ENCODE measurements at places on chromosomes 16 and 17.

DNA sequence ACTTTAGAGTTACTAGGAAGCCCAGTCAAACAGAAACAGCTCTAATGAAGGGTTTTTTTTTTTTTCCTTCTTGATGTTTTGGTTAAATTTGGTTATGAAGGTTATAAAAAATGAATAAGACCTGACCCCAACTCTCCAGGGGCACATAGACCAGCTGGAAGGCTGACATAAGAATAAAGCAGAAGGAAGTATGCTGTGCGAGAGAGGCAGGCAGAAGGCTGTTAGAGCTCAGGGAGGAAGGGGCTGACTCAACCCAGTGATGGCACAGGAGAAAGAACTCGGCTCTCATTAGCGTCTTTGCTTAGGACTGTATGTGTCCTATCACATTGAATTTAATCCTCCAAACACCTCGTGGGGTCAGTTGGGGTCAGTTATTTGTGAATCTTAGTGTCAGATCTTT, 474.6 kb downstream of the PMP22 start:
- DNase-seq: no peak

DNA sequence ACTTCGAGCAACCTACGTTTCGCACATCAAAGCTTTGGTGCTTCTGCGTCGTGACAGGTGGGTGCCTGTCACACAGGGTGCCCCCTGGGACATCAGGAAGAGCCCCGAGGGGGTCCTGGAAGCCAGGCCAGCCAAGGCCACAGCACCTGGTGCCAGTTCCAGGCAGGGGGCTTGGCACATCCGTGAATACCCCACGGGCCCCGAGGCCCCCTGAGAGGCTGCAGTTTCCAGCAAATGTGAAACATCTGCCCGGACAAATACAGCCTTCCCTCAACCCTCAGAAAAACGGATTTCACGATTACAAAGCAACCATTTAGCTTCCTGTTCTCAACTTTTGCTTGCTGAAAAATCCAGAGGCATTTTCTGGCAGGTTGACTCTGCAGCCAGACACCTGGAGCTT, 109.3 kb upstream of the METRNL start:
- no peak for DNase-seq

DNA sequence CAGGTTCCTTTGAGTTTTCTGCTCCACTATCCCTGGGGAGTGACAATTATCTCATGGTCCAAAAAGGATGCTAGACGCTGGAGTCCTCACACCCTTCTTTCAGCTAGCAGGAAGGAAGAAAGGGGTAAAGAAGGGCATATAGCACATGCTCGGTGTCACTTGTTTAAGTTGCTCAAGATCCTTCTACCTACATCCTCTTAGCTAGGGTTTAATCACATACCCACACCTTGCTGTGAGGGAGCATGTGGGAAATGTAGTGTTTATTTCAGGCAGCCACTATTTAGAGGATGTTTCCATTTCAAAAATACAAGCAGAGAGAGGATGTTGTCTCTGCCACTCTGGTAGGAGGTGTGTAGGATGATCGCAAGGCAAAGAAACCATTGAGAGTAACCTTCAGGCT, 4.5 kb downstream of the PRKCB start:
- no peak for DNase-seq

GRCh38 chr17:60750640-60751039, 73.0 kb downstream of the BCAS3 start:
- no peak for DNase-seq

DNA sequence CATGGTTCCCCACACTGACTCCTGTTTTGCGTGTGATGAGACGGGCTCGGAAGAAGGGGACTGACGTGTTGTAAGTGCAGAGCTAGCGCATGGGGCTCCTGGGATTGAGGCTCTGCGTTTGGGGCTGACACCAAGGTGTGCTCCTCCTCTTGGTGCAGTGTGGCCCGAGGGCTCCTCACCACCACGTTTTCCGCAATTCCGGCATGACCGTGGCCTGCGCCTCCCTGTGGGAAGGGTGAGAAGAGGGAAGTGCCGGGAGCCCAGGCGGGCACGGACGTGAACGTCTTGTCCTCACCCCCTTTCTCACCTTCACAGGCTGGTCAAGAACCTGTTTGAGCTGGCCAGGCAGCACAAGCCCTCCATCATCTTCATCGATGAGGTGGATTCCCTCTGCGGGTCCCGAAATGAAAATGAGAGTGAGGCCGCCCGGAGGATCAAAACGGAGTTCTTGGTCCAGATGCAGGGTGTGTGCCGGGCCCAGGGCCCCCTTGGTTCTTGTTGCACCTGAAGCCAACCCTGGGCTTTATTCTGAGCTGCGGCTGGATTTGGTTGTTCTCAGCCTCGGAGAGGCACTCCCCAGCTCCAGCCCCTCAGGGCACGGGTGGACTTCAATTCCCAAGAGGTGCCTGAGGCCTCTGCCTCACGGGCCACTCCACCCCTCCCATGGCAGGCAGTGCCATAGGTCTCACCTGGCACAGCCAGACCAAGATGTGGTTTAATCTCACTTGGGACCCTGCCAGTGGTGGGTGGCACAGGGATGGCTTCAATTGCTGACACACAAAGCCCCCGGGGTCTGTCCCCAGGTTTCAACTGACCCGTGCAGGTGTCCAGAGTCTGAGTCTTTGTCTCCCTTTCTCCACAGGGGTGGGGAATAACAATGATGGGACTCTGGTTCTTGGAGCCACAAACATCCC, 8.9 kb downstream of the VPS4A start:
- no peak for DNase-seq

- DNase-seq: no peak
These were observed 28.0 kb downstream of the CRISPLD2 start for GRCh38 chr16:84847564-84848355.

GRCh38 chr17:52201767-52202519, 43.4 kb upstream of the CA10 start:
- no peak for DNase-seq

- DNase-seq: no peak
These were observed 10.7 kb upstream of the PRR29 start for GRCh38 chr17:63987221-63988126.

GRCh38 chr16:57127836-57128235, 35.5 kb downstream of the CPNE2 start:
- no peak for DNase-seq

DNA sequence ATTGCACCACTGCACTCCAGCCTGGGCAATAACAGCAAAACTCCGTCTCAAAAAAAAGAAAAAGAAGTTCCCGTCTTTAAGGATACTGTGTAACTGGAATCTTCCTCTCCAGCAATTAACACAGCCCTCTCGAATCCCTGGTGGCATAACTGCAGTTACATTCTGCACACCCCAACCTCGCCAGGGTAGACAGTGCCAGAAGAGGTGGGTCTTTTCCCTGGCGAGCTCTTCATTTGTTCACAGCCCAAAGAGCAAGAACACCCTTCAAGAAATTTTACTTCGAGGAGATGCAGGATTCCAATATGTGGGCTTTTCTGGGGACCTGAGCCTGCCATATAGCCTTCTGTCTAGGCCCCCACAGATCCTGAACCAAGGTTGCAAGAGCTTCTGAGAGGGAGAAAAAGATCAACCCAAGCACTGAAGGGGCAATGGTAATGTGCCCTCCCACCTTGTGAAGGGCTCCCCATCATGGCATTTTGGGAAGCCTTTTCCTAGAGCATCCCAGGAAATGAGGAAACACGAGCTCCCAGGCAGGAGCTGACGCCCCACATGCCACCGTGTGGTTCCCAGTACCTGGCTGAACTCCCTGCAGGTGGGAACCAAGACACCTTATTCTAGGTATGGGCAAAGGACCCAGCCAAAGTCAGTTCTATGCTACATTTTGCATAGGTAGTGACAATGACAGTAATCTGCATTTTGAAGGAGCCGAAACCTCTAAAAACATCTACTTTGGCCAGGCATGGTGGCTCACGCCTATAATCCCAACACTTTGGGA, 26.9 kb downstream of the TK2 start:
- no peak for DNase-seq

DNA sequence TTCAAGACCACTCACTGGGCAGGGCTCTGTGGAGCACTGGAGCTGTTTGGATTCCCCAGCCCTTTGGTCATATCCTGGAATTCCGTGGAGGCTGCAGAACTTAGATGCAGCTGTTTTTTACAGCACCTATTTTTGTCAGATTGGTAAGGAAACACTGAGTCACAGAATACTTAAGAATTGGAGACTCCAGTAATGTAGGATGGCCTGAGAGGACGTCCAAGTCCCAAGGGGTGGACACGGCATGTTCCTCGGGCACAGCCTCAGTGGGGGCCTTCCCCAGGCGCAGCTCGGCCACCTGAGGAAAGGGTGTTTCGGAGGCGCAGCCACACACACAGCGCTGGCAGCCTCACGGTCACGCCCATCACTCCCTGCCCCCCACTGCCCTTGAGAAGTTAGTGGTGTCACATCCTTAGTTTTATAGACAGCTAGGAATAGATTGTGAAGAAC, 14.8 kb downstream of the PLD6 start:
- DNase-seq: no peak

- no peak for DNase-seq
These were observed 26.3 kb upstream of the GAS7 start for GRCh38 chr17:10224582-10225195.

DNA sequence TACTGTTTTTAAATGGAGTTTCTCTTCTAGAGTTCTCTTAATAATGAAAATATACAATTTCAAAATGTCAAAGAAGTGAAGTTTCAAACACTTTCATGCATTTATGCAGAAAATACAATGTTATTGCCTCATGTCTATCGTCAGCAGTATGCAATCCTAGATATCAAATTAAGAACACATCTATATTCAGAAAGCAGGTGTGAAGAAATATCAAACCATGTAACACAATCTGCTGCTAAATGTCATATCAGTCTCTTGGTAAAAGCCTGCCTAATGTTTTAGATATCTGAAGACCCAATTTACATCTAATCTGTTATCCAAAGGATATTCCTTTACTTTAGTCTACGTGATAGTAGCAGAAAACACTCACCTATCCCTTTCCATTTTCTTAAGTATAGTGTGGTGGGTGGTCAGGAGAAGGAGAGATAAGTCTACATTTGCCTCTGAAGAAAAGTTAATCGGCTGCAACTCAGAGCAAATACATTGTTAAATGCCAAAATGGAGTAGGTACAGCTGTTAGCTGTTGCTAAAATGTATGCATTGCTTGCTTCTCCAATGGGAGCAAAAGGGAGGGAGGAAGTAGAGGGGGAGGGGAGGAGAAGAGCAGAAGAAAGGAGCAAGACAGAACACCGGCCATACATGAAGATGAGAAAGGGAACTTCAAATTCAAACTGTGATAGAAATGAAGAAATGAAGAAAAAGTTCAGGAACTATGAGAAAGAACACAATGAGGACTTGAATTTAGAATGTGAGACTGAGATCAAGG, 64.9 kb downstream of the ITFG1 start:
- DNase-seq: no peak

GRCh38 chr17:61457226-61457983, 5.2 kb downstream of the TBX4 start:
- no peak for DNase-seq

GRCh38 chr17:39742126-39742855, 4.6 kb downstream of the GRB7 start:
- DNase-seq: no peak

- no peak for DNase-seq
These were observed 1.9 kb downstream of the PRR15L start for GRCh38 chr17:47955497-47956461.

GRCh38 chr16:85536411-85537330, 76.5 kb upstream of the GSE1 start:
- no peak for DNase-seq

DNA sequence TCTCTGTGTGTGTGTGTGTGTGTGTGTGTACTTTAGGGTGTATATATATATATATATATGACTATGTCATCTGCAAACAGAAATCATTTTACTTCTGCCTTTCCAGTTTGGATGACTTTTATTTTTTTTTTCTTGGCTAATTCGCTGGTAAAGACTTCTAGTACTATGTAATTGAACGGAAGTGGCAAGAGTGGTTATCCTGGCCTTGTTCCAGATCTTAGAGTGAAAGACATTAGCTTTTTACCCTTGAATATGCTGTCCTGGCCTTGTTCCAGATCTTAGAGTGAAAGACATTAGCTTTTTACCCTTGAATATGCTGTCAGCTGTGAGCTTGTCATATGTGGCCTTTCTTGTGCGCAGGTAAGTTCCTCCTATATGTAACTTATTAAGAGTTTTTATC, 72.7 kb upstream of the MYOCD start:
- DNase-seq: no peak

GRCh38 chr17:17849845-17850373, 13.1 kb upstream of the SREBF1 start:
- no peak for DNase-seq

- no peak for DNase-seq
These were observed 104.5 kb downstream of the C16orf78 start for GRCh38 chr16:49478107-49478506.

DNA sequence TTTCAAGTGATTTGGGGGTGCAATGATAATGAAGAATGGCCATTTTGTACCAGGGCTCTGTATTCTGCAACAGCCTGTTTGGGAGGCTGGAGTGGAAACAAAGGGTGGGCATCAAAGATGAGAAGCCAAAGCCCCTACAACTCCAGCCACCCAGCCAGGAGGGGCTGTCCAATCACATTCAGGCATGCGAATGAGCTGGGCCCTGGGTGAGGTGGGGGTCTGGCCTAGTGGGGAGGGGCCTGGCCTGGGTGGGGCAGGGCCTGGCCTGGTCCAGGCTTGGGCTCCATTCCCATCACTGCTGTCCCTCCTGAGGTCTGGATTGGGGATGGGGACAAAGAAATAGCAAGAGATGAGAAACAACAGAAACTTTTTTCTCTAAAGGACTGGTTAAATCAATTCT, 6.4 kb downstream of the AOC3 start:
- DNase-seq: no peak

- DNase-seq: no peak
These were observed 914 bp downstream of the MAP1LC3B start for GRCh38 chr16:87392821-87393679.

- DNase-seq: no peak
These were observed 70.6 kb downstream of the IRF8 start for GRCh38 chr16:85969591-85969990.

DNA sequence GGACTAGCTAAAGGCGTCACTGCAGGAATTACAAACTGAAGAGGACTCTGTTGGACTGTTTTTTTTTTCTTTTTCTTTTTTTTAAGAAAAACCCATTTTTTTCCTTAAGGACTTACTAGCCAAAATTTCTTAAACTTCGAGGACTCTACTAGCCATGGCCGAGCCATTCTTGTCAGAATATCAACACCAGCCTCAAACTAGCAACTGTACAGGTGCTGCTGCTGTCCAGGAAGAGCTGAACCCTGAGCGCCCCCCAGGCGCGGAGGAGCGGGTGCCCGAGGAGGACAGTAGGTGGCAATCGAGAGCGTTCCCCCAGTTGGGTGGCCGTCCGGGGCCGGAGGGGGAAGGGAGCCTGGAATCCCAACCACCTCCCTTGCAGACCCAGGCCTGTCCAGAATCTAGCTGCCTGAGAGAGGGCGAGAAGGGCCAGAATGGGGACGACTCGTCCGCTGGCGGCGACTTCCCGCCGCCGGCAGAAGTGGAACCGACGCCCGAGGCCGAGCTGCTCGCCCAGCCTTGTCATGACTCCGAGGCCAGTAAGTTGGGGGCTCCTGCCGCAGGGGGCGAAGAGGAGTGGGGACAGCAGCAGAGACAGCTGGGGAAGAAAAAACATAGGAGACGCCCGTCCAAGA, 878 bp downstream of the HEXIM1 start:
- DNase-seq: peak; percentile 71

GRCh38 chr17:33292201-33292980, 704 bp downstream of the ASIC2 start:
- no peak for DNase-seq

All from NCI-H774 (cell line).